Brain microvascular endothelial cell (primary cell): ENCODE measurements at places on chromosomes 13 and 19.

DNA sequence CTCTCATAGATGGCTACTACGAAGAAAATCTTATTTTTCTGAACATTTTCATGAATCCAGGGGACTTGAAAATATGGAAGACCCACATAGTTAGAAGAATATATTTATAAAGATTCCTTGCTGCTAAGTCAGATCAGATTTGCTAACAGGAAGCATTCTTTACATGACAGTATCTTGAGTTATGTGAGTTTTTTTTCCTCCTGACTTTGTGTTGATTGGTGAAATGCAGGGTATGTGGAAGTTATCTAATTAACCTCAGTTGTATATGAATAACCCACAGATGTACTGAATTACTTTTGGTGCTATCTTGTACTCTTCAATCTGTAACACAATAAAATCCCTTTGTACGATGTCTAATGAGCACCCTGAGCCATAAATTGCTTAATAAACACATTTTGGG, 53.8 kb downstream of the ESD start:
- no peak for DNase-seq

- no peak for DNase-seq
These were observed 53.6 kb downstream of the LRRC63 start for GRCh38 chr13:46265292-46265691.

DNA sequence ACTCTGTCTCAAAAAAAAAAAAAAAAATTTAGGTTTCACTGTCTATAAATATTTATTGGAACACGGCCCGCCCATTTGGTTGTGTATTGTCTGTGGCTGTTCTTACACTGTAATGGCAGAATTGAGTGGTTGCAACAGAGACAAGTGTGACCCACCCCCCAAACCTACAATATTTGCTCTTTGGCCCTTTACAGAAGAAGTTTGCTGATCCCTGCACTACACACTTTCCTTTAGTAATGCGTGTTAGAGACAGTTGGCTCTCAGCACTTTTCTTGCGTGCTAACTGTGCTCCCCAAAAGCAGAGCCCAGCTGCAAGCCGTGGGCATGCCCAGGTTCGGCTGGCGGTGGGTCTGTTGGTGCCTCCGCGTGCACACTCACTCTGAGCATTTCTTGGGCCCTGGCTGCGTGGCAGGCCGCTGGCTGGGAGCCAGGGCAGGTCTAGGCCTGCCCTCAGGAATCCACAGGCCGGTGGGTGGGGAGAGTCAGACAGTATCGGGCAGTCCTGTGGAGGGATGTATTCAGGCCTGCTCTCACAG, 72.6 kb downstream of the SIPA1L3 start:
- no peak for DNase-seq

- no peak for DNase-seq
These were observed 6.4 kb downstream of the TNFSF14 start for GRCh38 chr19:6663236-6664201.

DNA sequence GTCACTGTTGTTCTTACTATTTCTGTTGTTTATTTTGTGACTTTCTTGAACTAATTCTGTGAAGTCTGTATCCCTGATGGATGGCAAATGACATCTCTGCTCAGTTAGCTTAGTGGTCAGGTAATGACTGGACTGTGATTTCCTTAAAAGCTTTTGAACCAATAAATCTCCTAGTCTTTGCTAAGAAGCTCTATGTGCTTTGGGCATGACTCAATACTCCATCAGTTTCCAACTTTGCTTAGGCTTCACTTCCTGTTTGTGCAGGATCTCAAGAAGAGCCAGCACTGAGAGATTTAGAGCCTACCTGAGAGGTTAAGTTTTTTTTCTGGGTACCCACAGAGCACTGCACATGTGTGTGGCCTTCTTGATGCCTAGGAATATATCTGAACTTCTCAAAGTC, 329.7 kb upstream of the HTR2A start:
- DNase-seq = no peak

GRCh38 chr13:64054321-64054720, 2638.7 kb upstream of the PCDH20 start:
- no peak for DNase-seq

- DNase-seq = no peak
These were observed 76.1 kb upstream of the UQCRFS1 start for GRCh38 chr19:29289020-29289419.

- DNase-seq = peak; percentile 65
These were observed 7.3 kb upstream of the HOOK2 start for GRCh38 chr19:12782424-12783290.

- DNase-seq = no peak
These were observed 5.9 kb downstream of the KLC3 start for GRCh38 chr19:45346449-45346848.

DNA sequence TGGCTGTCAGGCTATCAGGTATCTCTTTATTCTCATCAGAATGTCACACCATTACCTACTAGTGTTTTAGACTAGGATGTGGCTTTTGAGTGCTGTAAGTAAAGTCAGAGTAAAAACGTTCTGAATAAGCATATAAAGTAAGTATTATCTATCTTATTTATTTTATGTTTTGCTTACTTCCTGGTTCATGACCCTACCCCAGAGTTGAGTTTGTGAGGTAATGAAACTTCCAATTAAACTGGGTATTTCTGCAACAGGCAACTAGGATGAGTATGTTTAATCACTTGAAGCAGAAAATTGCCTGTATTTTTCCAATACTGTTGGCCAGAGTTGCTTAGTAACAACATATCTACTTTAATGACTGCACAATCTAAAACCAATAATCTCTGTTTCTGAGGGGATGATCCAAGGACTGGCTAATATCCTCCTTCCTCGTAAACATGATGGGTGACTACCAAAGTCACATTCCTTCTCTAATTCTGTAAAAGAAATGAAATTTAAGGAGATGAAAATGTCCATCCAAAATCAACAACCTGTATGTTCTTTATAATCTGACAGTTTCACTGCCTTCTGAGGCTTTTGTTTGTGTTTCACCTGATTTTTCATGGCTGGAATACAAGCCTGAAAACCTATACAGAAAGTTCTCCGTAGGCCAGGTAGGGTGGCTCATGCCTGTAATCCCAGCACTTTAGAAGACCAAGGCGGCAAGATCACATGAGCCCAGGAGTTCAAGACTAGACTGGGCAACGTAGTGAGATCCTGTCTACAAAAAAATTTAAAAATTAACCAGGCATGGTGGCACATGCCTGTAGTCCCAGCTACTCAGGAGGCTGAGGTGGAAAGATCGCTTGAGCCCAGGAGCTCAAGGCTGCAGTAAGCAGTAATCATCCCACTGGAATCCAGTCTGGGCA, 83.1 kb downstream of the ABCC4 start:
- DNase-seq = no peak

DNA sequence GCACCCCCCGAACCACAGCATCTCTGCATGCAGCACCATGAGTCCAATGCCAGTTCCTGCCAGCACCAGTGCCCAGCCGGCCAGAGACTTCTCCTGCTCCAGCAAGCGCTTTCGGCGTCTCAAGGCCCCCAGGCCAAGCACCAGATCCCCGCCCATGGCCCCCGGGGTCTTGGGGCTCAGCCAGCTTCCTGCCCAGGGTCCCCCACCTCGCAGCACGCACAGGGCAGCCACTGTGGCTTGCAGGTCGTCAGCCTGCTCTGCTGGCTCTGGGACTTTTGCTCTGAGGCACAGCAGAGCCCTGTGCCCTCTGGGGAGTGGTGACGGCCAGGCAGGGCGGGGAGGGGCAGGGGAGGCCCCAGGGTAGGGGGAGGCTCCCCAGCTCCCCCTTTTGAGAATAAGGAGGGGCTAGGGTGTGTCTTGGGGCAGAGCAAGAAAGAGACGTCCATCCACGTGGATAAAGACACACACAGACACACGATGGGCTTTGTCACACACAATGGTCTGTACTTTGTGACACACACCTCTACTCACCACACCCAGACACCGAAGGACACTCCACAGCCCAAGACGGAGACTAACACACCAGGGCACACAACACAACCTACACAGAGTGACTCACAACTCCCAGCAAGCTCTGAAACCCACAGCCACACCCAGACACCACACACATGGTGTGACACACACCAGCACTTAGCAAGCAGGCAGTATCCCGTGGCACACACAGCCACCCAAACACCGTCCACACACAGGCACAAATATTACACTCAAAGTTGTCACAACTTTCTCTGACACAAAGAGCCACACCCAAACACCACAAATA, at the start of gene KCNN4:
KCNN4 (minus strand) TSS at position 268 of the 820 bp plus-strand sequence; CDS start at position 156, 112 bp downstream.
- peak; percentile 68 for DNase-seq

DNA sequence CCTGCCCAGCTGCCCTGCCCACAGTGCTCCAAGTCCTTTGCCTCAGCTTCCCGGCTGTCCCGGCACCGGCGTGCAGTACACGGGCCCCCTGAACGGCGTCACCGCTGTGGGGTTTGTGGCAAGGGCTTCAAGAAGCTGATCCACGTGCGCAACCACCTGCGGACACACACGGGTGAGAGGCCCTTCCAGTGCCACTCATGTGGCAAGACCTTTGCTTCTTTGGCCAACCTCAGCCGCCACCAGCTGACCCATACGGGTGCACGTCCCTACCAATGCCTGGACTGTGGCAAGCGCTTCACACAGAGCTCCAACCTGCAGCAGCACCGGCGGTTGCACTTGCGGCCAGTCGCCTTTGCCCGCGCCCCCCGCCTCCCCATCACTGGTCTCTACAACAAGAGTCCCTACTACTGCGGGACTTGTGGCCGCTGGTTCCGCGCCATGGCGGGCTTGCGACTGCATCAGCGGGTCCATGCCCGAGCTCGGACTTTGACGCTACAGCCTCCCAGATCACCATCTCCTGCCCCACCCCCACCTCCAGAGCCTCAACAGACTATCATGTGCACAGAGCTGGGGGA, 5.7 kb downstream of the ZNF526 start:
- no peak for DNase-seq

- DNase-seq = no peak
These were observed 5.4 kb upstream of the TRIM28 start for GRCh38 chr19:58538257-58539168.

- no peak for DNase-seq
These were observed 2.9 kb downstream of the KLF2 start for GRCh38 chr19:16327501-16327900.

- DNase-seq = no peak
These were observed 34.3 kb downstream of the ELF1 start for GRCh38 chr13:40984668-40985366.

- DNase-seq = no peak
These were observed 1.5 kb upstream of the OBI1 start for GRCh38 chr13:78660495-78660857.

DNA sequence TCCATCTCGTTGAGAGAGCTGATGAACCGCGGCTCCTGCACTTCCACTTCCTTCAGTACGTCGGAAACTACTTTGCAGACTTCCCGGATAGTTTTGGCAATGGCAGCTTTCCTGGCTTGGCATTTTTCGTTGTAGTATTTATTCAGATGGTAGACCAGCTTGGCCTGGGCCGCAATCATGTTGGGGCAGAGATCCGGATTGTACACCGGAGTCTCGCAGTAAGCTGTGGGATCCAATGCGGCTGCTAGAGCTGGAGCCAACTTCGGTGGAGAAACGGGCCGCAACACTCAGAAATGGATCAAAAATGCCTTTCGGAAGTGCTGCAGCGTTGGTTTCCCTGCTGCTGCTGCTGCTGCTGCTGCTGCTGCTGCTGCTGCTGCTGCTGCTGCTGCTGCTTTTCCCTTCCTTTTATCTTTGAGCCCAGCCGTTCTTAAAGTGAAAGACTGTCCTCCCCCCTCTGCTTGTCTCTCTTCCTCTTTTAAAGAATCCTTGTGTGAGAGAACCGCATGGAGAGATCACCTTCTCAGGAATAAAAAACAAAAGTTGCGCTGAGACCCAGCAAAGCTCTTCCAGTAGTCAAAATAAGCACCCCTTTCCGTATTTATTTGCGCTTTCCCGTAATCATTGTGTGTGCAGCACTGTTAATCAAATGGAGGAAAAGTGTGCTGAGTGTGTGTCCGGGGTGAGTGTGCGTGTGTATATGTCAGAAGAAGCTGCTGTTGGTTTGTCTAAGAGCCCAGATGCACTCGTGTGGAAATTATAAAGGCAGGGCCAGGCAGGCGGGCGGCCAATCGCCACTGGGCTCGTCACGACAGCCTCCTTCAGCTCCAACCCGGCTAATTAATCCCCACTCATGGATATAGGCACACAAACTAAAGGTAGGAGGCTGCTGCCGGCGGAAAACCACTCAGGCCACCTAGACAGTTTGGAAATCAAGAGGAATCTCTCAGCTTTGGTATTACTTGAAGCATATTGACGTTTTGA, at the start of gene MAB21L1:
MAB21L1 (minus strand) TSS at position 730 of the 984 bp plus-strand sequence; CDS start at position 179, 551 bp downstream.
- peak; percentile 29 for DNase-seq
